CD4-positive, alpha-beta T cell treated with Interferon gamma for 1 hour (primary cell): ENCODE measurements at places on chromosomes 11 and 22.

DNA sequence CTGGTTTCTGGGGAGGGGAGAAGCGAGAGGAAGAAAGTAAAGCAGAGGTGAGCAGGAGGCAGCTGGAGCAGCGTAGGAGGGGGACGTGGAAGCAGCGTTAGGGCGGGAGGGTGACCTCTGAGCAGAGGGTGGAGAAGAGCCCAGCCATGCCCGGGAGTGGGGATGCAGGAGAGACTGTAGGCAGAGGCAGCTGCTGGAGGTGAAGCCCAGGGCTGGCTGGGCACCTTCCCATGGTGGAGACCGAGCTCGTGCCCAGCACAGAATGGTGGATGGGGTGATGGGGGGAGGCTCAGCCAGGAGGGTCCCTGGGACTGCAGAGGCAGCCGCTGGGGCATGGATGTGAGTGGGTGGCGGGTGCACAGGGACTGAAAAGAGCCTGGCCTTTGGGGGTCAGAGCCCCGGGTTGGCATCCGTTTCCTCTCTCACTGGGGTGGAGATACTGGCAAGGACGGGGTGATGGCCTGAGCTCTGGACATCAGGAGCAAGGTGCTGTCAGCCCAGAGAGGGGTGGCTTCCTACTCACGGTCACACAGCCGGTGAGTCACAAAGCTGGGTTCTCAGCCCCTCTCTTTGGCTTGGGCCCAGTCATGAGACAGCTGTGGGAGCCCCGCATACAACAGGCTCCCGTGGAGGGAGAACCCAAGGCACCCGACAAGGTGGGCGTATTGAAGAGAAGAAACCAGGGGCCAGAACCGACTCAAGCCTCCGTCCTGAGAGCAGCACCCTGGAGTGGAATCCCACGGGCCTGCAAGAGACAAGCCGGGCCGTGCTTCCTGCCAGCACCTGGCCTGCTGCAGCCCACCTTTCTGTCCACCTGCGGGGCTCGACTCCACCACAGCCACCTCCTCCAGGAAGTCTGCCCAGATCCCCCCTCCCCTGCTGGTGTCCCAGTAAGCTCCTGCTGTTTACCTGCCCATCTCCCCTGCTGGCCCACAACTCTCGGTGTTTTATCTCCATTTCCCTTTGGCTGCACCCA lies 45.8 kb upstream of the FGF3 start:
- no peak for DNase-seq

- no peak for DNase-seq
Measured at GRCh38 chr11:65654375-65655349, 8.1 kb downstream of the RELA start.

- no peak for DNase-seq
Measured at GRCh38 chr11:125022551-125022950, 40.6 kb upstream of the SLC37A2 start.

GRCh38 chr11:12090761-12091258 lies 19.6 kb upstream of the MICAL2 start:
- DNase-seq = no peak

DNA sequence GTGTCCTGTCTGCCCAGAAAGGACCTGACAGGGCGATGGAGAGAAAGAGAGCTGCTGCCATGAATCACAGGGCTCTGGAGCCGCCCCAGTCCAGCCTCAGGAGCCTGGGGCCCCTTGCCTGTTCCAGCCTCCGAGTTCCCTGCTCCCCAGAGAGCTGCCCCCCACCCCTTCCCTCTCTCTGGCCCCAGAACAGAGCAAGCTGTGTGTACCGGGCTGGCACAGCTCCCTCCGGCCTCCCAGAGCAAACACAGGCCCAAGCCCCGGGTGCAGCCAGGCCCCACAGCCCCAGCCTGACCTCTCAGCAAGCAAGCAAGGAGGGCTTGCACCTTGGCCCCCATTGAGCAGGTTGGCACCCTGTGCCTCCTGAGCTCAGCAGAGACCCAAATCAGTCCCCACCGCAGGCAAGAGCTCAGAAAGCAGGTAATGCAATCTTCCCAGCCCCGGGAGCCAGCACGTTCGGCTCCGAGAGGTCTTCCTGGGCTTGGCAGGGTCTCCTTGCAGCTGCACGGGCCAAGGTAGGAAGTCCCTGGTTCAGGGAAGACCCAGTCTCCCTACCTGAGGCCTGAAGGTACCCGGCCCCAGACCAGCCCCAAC lies 1.4 kb downstream of the PACSIN3 start:
- no peak for DNase-seq

GRCh38 chr11:55707029-55707428 lies 45.0 kb downstream of the OR4C6 start:
- no peak for DNase-seq

GRCh38 chr11:44611088-44611487 lies 45.6 kb downstream of the CD82 start:
- DNase-seq = no peak

- no peak for DNase-seq
Measured at GRCh38 chr22:30023099-30023660, 57.1 kb upstream of the HORMAD2 start.

DNA sequence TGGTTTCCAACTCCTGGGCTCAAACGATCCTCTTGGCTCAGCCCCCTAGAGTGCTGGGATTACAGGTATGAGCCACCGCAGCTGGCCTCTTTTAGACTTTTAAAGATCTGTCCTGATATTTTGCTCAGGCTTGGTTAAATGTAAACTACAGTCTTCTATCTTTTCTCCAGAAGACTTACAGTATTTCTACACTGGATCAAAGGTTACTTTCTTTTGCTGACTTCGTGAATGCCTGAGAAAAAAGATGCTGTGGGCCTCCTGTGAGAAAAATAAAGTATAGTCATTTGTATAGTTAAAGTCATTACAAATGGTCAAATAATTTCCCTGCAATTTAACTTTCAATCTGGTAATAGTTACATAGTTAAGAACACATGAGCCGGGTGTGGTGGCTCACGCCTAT lies 19.6 kb downstream of the DEPDC5 start:
- DNase-seq = no peak
